ENCODE measurements at places on chromosomes 11 and 22.

GRCh38 chr22:23126165-23127054, 15.4 kb downstream of the RSPH14 start:
- no peak for DNase-seq

DNA sequence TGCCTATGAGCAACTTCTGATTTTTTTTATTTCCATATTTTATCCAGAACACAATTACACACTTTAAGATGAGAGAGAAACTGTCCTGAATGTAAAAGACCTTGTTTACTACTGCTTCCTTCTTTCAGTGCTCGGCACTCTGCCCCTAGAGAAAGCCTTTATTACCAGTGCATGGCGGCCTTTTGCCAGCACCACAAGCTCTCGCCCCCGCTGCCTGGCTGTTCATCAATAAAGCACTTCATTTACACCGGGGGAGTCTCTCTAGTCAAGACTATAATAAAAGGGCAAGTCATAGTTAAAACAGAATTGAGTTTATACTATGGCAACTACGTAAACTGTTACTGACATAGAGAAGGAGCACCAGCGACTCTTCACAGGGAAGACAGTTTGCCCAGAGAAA, 259.5 kb downstream of the CADM1 start:
- no peak for DNase-seq

DNA sequence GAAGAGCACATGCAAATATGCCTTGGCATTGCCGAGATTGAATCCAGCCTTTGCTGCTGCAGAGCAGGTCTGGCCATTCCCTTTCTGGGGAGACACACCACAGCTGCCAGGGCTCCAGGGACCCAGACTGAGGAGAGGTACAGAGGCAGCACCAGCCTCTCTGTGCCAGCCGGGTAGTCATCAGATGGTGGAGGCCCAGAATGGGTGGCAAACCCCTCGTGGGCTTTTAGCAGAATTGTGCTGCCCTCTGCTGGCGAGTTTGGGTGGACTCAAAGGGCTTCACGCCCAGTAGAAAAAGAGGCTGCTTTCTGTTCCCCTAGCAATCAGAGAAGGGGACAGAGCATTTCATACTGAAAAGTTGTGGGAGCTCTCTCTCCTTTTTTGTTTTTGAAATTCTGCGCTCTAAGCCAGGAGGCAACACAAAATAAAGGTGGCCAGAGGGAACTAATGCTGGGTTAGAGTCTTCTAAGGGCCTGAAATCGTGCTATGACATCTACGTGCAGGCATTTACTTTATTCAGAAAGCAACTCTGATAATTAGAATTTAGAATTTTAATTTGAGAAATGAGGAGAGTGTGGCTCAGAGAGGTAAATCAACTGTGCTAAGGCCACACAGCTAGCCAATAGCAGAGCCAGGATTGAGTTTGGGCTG, 158.8 kb upstream of the NAV2 start:
- DNase-seq, result no peak

- DNase-seq, result no peak
Observed at GRCh38 chr11:30938171-30938570, 352.0 kb upstream of the MPPED2 start.

- no peak for DNase-seq
Observed at GRCh38 chr11:73265853-73266645, 6.1 kb upstream of the P2RY6 start.

DNA sequence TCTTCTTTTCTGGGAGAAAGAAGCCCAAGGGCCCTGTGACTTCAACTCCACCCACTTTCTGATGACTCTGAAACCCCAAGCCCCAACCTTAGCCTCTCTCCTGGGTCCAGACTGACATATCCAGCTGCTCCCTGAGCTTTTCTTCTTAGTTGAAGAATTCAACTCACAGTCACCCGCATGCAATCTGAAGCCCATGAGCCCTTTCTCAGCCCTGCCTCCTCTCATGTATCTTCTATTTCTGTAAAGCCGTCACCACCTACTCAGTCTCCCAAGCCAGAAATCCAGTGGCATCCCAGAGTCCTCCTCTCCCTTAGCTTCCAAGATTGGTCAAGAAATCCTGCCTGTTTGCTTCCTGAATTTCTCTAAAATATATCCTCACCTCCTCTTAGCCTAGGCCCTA, 7.1 kb upstream of the TMA7B start:
- no peak for DNase-seq

- DNase-seq, result no peak
Observed at GRCh38 chr11:107661656-107662055, 50.2 kb downstream of the SLN start.

GRCh38 chr22:30969532-30970355, 679 bp downstream of the TUG1 start:
- DNase-seq, result peak; percentile 66

DNA sequence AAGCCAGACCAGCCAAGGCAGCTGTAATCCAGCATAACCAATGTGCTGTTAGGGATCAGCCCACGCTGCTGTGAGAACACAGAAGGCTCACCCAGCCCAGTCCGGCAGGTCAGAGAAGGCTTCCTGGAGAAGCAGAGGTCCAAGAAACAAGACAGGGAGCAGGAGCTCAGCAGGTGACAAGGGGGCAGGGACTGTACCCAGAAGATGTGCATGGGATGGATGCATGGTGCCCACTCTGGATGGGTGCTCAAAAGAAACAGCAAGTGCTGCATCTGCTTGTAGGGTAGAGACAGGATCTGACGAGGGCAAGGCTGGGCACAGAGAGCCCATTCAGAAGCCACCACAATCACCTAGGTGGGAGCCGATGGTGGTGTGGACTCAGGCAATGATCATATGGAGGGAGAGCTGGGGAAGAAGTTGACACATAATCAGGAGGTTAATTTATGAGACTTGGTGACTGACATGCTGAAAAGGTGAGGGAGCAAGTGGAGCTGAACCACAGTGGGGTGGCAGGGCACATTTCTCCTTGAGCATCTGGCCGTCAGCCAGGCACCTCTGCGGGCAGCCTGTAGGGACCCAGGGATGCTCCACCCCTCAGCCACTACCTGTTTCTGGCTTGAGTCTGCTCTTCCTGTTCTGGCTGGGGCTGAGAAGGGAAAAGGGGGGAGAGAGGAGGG, 102.3 kb upstream of the DRD2 start:
- DNase-seq, result no peak

GRCh38 chr11:43135966-43136534, 175.7 kb upstream of the API5 start:
- DNase-seq, result no peak

Measured in natural killer cell treated with Interleukin-12 subunit alpha and Interleukin-12 subunit beta and Interleukin-15 and Interleukin-18, amount 100 ng/mL, for 72 hours (primary cell).